ENCODE measurements at places on chromosomes 5 and 9.

DNA sequence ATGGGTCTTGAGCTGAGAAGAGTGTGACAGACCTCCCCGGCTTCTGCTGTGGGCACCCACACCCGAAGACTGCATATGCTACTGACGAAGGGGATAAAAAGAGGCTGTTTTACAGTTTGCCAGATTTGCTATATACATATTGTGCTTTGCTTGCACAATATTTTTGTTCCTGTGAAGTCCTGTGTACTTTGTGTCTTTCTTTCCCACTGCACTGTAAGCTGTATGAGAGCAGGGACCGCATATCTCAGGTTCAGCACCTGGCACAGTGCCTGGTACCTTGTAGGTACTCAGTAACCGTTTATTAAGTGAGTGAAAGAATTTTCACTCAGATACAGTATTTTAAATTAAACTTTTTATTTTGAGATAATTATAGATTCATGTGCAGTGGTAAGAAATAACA is 8.2 kb upstream of the GARNL3 start:
- H3K36me3 ChIP-seq = 0 out of 2 replicates have a peak, but pooled peaks cover 3% of the 10 kb centered on the region
- no peak for DNase-seq
- H3K27me3 ChIP-seq = no peaks in the 10 kb centered on the region
- H3K4me1 ChIP-seq = peaks cover 40% of the 10 kb centered on the region
- H3K4me3 ChIP-seq = no peak overlapping the region

GRCh38 chr9:133168432-133168831 is 4.7 kb upstream of the GBGT1 start:
- H3K27ac ChIP-seq = no peak overlapping the region
- no peaks in the 10 kb centered on the region for H3K36me3 ChIP-seq
- peaks cover 1% of the 10 kb centered on the region for H3K27me3 ChIP-seq
- H3K4me3 ChIP-seq = no peak overlapping the region
- no peak for DNase-seq
- no peaks in the 10 kb centered on the region for H3K4me1 ChIP-seq

DNA sequence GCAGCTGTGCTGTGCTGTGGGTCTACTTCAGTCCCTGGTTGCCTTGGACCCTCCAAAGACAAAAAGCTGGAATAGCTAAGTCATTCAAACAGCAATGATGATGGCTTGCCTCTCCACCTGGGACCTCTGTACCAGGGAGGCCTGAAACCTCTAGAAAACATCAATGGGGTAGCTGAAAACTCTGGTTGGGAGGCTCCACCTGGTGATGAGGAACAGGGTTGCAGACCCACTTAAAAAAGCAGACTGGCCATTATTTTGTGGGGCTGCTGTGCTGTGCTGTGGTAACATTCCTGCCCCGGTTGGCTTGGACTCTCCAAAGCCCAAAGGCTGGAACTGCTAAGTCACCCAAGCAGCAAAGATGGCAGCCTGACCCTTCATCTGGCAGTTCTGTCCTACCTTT is 839.3 kb upstream of the ARRDC3 start:
- no peaks in the 10 kb centered on the region for H3K4me1 ChIP-seq
- H3K36me3 ChIP-seq = no peaks in the 10 kb centered on the region
- DNase-seq = peak; percentile 45
- H3K27me3 ChIP-seq = no peaks in the 10 kb centered on the region
- H3K27ac ChIP-seq = no peak overlapping the region

DNA sequence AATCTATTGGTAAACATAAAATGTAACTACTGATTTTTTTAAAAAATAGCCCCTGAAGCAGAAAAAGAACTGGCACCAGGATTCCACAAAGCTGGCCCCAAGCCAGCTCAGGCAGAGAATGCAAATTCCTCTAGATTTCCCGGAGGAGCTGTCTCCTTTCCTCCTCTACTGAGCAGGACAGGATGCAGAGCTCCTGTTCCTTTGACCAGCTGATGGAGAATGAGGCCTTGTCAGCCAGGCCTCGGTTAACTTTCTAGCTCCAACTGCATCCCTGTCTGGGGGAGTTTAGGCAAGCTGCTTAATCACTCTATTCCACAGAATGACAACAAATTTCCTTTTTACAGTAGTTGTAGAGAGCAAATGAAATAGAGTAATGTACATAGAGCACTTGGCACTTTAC is 155.5 kb downstream of the GNAQ start:
- H3K27me3 ChIP-seq = no peaks in the 10 kb centered on the region
- H3K4me3 ChIP-seq = no peak overlapping the region
- peaks cover 6% of the 10 kb centered on the region for H3K4me1 ChIP-seq
- peak; percentile 44 for DNase-seq
